ENCODE measurements at places on chromosomes 4 and X.

- no peak for DNase-seq
Measured at GRCh38 chrX:69603566-69604194, 12.2 kb upstream of the EDA start.

- DNase-seq: no peak
Measured at GRCh38 chrX:95640226-95640625, 1044.4 kb upstream of the DIAPH2 start.

GRCh38 chr4:22031423-22031822, 82.9 kb upstream of the KCNIP4 start:
- no peak for DNase-seq

DNA sequence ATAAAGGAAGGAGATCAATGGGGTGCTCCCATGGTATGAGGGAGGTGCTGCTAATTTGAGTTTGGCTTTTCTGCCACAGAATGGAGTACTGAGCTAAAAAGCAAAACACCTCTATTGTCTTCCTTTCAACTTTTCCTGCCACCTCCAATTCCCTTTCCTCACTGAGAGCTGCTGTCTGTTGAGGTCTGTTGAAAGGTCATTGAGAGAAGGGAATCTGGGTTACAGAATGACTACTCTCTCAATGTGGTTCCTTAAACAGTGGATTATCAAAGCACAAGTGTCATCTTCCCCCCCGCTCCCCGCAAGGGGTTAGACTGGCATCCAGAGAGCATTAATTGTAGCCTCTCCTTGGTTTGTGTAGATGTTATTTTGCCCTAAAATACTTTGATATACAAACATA, 10.7 kb downstream of the USP9X start:
- DNase-seq: no peak

- peak; percentile 12 for DNase-seq
Measured at GRCh38 chrX:72245461-72246089, 6.7 kb upstream of the ERCC6L start.

DNA sequence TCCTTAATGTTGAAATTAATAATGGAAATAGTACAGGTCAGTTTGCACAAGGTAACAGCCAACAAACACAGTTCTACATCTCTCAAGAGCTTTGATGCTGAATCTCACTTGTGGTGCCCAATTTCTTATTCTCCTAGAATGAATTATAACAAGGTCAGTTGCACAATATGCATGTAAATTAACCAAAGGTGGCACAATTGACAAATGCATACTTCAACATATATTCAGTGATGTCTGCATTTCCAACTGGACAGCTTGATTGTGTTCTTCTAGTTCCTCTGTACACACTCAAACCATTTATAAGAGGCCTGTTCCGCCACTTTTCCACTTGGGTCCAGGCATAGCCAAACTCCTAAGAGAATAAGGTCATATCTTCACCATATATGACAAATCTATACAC, 210.3 kb upstream of the EPHA5 start:
- no peak for DNase-seq

DNA sequence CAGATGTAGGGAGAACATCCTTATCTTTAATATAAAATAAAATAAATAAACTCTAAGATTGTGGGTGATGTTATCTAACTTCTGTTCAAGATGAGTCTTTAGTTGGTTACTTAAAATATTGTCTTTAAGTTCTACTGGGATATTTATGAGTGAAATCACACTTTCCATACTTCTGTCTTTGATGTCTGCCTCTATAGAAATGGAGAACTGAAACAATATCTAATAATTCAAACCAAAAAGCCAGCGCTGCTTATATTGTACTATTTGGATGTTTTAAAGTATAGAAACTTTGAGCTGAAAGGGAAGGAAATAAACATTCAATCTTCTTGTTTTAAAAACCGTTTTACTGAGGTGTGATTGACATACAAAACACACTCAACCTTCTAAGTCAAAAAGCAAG, 44.8 kb upstream of the RPS6KA3 start:
- no peak for DNase-seq
